Osteoblast (primary cell): ENCODE measurements at places on chromosomes 2 and 18. TPM values are rescaled to one million over a fixed set of nuclear protein-coding genes. Genes with fewer than 3 reads are reported as not detected.

RNASEH1 gene
- total RNA-seq = 35.9 and 39.4 TPM in 2 replicates

GRCh38 chr2:143824791-143825190 is 695.1 kb downstream of the ZEB2 start:
- H3K36me3 ChIP-seq = no peaks in the 10 kb centered on the region
- no peak overlapping the region for H3K4me3 ChIP-seq
- H3K27me3 ChIP-seq = no peaks in the 10 kb centered on the region
- H3K27ac ChIP-seq = no peak overlapping the region
- H3K4me1 ChIP-seq = no peaks in the 10 kb centered on the region

DNA sequence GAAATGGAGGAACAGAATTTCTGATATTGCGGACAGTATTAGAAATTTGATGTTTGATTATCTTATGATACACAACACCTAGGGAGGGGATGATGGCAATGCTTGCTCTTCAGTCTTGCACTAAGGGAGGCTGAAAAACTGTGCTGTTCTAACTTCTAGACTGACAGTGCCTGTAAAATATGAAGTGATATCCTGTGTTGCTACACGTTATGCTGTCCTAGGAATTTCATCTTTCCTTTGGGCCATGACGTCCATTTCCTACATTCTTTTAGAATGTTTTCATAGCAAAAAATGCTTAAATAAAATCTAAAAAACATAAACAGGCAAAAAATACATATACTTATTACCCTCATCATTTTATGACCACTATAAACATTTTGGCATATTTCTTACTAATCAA is 55.3 kb downstream of the OSBPL1A start:
- H3K4me1 ChIP-seq = no peaks in the 10 kb centered on the region
- no peak overlapping the region for H3K4me3 ChIP-seq

CRACDL gene
- total RNA-seq = not detected in 2 replicates

DNA sequence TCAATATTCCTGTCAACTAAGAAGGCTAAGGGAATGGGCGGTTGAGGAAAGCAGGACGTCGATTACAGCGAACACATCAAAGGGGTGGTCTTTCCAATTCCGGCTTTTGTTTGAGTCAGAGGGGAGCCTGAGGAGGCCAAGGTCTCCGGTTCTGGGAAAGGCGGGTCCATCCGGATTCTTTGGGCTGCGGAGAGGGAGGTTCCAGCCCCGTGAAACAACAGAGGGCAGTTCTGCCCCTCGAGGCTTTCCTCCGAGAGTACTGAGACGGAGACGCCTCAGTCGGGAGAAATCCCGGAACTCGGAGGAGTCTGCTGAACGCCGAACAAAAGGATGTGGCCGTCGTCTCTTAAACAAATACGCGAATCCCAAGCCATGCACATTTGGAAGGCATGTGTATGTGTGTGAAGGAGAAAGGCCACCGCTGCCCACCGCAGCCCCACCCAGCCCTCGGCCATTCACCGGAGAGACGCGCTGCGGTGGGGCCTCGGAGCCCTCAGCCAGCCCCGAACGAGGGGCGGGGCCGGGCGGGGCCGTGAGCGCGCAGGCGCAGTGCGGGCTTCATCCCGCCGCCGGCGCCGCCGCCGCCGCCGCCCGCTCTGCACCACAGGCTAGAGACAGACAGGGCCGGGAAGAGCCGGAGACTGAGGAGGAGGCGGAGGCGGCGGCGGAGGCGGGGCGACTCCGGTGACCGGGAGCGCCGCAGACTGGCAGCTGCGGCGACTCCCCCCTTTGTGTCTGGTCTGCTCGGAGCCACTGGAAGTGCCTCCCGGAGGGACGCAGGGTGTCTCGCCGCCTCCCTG is at the start of gene BMPR2:
BMPR2 (plus strand) TSS at position 719 of the 800 bp plus-strand sequence. CDS start 1,148 bp downstream, outside the sequence.
- peak within 1 kb of the TSS; percentile 97 for H3K27ac ChIP-seq
- no peaks in the 10 kb centered on the region for H3K36me3 ChIP-seq
- DNase-seq = peak; percentile 94
- H3K4me1 ChIP-seq = peaks cover 14% of the 10 kb centered on the region
